ENCODE measurements at places on chromosomes 2 and 18.

DNA sequence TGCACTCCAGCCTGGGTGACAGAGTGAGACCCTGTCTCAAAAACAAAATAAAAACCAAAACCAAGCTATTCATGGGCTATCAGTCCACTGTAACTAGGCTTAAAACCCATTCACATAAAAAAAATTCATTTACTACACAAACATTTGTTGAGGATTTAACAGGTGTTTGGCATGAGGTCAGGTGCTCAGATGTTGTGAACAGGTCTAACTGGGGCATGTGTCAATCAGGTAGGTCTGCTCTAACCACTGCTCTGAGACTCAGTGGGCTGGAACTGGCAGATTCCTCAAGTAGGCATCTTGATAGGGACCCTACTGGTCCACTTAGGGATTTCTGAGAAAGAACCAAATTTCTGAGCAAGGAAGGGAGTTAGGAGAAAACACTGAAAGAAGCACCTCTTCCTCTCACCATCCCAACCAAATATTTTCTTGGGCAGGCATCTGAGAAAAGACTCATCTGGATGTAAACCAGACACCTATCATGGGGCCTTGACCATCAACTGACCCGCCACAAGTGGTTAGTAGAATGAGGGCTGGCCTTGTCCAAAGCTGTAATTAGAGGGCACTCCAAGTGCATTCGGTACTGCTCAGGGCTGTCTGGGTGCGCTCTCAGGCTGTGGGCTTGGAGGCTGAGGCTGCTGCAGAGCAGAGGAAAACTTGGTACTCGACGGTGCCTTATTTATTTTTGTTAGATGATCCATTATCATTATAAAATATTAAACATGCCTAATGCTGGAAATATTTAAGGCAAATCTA, 33.9 kb downstream of the WIPF1 start:
- DNase-seq = no peak

GRCh38 chr18:4765401-4765800, 310.3 kb upstream of the DLGAP1 start:
- DNase-seq = no peak

DNA sequence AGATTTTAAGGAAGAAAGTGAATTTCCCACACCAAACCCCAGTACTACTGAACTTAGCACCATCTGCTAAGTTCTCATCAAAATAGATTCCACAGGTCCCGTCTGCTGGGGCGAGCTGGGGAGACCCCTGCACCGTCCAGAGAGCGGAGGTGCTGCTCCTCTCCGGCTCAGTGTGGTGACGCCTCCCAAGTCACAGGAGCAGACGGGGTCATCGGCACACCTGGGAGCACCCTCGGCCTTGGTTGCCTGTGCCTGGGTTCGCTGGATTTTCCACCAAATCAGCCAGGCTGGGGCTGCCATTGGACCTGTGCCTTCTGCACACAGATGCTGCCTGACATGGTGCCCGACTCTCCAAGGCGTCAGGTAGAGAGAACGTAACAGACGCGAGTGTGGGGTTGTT, 141.3 kb downstream of the PXDN start:
- no peak for DNase-seq

GRCh38 chr2:108921096-108922030, 67.7 kb downstream of the EDAR start:
- no peak for DNase-seq

DNA sequence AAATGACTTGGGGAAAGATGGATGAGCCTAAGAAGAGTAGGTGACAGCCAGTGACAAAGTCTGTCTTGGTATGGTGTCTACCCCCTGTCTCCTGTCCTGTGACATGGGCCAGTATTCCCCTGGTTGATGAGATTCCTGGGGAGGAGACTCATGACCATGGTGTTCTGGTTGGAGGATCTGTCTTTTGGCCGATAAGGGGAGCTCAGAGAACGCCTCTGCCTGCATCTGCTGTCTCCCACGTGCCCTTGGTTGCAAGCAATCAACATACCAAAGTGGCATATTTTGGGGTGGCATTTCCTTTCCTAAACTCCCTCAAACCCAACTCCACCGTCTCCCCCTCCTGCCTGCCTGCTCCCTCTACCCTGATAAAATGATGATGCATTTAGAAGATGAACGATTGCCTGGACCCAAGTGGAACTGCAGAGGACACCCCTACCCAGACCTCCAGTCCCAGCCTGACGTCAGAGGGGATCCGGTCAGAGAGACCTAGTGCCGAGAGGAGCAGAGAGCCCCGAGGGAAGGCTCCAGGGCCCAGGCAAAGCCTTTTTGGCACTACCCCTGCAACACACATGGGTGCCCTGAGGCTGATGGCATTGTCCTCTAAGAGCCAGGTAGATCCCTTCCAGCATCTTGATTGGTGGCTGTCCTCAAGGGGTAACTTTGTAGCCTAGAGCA, 124.2 kb upstream of the MSH6 start:
- no peak for DNase-seq

DNA sequence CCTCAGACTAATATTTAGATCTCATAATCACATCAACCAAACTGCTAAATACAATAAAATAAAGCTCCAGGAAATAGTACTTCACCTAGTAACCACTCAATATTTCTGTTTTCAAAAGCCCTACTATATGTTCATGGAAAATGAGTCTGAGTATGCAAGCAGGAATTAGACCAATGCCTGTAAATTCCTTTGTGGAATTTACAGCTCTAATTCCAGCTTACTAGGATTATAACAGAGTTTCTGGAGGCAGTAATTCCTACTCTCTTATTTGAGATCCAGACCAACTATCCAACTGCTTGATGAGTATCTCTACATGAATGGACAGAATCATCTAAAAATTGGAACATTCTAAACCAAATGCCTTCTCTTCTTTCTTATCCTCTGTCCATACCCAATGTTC, 11.6 kb downstream of the CDKL4 start:
- DNase-seq = no peak

GRCh38 chr2:213253162-213253561, 31.1 kb upstream of the SPAG16 start:
- DNase-seq = peak; percentile 70

- DNase-seq = no peak
Measured at GRCh38 chr2:64812285-64812684, 158.6 kb upstream of the SERTAD2 start.

DNA sequence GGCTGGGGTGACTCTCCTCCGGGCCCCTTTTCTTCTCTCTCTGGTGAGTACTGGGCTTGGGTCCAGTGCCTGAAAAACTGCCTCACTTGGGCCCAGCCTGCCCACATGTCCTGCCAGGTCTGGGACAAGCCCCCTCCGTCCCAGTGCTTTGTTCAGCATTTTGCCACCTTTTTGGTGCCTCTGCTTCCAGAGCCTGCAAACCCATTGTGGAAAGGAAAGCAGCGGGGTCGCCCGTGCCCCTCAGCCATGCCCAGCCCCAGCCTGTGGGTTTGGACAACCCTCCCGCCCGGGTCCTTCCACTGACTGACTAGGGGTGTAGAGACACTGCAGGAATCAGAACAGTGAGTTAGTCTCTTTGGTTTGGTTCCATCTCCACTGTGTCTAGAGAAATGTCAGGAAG, 140.7 kb upstream of the ALKAL2 start:
- no peak for DNase-seq

GRCh38 chr2:9667826-9668225, 37.0 kb upstream of the YWHAQ start:
- no peak for DNase-seq

DNA sequence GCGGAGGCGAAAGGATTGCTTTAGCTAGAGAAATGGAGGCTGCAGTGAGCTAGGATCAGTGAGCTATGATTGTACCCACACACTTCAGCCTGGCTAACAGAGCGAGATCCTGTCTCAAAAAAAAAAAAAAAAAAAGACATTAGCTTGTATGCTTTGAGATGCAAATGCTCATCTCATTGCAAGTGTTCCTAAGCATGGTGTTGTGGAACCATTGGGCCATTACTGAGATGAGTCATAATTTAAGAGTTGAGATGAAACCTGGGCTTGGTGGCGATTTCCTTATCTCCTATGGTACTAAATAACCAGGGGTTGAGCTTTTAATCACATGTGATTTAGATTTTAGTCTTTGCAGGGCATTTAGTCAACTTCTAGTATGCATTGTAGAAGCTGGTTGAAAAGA, 2.2 kb downstream of the PLEKHA3 start:
- DNase-seq = no peak

DNA sequence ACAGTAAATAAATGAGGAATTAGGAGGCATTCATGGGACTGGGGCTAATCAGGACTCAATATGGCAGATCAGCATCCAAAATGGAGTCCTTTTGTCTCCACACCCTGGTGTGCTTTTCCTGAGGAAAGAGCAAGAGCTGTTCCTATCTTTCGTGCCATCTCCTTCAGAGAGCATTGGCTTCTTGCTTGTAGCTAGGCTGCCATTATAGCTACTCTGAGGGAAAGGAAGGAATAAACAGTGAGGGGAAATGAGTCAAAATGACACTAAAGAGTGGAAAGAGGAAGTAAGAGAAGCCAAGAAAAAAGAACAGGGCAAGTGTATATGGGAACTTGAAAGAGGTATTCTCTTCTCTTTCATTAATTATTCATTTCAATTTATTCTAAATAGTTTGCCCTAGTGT, 8.4 kb upstream of the NMI start:
- DNase-seq = no peak

- no peak for DNase-seq
Measured at GRCh38 chr2:122639176-122639575, 883.7 kb downstream of the TSN start.

DNA sequence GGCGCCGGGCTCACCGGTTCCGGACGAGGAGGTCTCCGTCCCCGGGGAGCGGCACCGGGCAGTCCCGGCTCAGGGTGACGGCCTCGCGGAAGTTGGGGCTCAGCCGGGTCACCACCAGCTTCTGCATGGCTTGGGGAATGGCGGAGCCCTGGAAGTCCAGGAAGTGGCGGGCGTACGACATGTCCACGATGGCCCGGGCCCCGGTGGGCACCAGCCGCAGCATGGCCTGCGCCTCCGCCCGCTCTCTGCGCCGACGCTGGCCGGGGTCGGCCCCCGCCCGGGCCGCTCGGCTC, 157 bp downstream of the PTGR3 start:
- no peak for DNase-seq

GRCh38 chr2:73890301-73891092, 2.3 kb upstream of the ACTG2 start:
- DNase-seq = no peak

- DNase-seq = no peak
Measured at GRCh38 chr18:64407606-64408005, 258.7 kb upstream of the LINC00305 start.

DNA sequence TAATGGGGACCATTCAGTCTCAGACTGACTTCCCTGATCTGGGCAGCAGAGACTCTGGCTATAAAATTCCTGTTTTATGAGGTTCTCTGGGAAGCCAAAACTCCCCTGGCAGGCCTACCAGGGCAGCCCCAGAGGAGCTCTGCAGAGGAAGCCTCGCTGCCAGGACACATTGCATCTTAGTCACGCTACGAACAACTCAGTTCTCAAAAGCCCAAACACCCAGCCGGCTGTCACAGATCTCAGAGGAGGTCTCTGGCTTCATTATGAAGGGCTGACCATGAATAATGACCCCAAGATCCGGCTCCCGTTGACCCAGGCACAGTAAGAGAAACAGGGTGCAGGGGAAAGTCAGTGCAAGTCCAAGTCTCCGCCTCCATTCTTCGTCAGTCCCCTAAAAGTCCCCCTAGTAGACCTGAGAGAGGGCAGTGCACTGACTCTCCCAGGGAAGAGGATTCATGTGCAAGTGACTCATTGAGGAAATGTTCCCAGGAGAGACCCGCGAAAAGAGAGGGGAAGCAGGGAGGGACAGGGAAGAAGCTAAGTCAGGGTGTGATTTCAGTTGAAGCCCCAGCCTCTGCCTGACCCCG, 212.3 kb downstream of the CYP26B1 start:
- DNase-seq = no peak

DNA sequence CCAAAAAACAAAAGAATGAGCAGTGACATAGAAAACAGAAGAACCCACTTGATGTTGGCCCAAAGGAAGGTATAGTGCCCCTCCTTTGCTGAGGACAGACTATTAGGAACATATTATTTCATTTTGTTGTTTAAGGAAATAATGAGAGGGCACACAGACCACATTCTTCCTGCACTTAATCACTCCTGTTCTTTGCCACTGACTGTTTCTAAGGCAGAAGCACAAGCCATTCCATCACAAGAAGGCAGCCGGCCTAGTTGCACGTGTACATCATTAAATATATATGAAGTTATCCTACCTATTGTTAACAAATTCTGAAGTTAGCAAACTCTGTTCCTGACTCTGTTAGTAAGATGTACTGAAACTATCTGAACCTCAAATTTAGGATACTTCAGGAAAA, 110.0 kb downstream of the LNPK start:
- no peak for DNase-seq

GRCh38 chr18:75790111-75790510, 362.6 kb upstream of the SMIM21 start:
- DNase-seq = no peak

GRCh38 chr2:95269036-95269680, 5.1 kb upstream of the PROM2 start:
- no peak for DNase-seq

DNA sequence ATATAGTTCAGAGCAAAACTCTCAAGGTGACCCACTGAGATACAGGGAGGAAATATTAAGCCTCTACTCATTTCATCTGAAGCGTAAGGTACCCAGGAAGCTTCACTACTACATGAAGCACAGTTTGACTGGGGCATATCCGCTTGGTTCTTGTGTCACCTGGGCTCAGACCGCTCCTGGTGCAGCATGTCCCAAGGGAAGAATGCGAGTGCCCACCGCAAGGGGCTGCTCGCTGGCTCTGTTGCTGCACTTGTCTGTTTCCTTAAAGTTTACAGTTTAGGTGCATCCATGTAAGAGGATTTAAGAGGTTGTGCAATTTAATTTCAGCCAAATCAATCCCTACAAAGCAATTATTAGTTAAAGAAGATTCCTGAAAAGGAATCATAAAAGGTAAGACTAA, 507.8 kb downstream of the FBXO15 start:
- DNase-seq = no peak

- peak; percentile 47 for DNase-seq
Measured at GRCh38 chr18:13543144-13543543, 183.2 kb downstream of the FAM210A start.

- DNase-seq = no peak
Measured at GRCh38 chr2:36461039-36461681, 105.6 kb downstream of the CRIM1 start.

DNA sequence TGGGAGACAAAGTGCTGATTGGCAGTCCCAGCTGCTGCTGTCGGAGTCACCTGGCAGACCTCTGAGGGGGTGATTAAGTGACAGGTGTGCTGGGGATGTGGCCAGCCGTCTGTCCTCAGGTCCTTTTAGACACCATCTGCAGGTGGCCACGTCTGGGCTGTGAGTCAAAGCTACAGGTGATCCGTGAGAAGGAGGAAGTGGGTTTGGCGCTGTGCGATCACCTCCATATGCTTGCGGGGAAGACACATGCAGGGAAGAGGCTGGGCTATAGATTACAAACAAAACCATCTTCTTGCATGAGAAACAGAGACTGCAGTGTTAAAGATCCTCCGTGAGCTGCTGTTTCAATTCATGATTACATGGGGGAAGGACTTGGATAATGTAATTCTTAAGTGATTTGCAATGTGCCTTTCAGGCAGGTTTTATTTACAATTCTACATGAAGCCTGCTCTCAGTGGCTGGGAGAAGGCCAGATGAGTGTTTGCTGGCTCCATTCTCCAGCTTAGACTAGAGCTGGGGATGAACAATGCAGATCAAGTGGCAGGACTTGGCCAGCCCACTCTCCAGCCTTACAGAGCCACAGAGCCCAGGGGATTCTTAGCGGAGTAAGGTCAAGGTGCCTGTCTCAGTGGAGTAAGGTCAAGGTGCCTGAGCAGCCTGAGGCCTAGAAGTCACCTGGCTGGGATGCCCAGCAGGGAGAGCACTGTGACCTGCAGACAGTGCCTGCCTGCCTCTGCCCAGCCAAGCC, 87.8 kb downstream of the LYPD1 start:
- peak; percentile 82 for DNase-seq
